ENCODE measurements at places on chromosomes 3 and 15.

DNA sequence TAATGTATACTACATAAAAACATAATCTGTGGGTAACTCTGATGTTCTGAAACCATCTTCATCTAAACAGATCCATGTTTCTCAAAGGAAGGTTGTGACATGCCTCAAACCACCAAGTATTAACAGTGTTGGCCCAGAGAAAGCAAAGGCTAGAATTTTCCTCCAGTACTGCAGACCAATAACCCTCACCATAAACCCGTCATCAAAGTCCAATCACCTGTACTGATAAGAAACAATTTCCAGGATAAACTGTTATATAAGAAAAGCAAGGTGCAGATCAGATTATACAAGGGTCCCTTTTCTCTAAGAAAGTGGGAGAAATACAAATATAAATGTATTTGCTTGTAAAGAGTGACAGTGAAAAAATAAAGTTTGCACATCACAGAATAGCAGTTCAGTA lies 32.3 kb downstream of the TBC1D2B start:
- DNase-seq: no peak

DNA sequence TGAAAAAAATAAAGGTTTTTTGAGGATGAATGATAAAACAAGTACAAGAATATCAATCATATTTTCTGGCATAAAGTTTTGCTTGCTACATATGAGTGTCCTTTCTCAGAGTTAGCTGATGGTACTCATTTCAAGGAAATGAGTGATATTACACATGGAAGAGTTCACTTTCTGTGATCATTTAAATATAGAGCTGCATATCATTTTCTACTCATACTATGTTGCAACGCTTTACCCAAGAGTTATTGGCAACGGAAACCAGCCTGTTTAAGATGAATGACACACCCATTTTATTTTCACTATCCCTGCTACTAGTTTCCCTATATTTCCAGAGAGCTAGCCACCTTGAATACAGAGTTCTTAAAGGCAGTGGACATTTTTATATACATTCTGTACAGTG lies 35.4 kb upstream of the RBMS3 start:
- DNase-seq: no peak

DNA sequence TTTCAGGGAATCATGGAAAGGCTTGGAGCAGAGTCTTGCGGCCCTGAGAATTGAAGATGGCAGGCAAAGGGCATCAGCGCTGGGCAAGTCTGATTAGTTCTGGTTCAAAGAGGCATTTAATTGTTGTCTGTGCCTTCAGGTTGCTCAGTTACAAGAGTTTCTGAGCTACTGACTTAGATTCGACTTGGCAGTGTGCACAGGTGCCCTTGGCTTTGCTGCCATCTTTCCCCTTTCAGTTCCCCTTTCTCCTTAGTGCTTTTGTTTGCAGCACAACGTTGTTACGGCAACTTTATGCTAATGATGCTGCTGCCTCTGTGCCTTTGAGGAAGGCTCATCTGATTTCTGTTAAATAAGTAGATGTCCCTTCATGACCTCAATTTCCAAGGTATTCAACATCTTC lies 12.5 kb downstream of the P2RY14 start:
- peak; percentile 24 for DNase-seq

DNA sequence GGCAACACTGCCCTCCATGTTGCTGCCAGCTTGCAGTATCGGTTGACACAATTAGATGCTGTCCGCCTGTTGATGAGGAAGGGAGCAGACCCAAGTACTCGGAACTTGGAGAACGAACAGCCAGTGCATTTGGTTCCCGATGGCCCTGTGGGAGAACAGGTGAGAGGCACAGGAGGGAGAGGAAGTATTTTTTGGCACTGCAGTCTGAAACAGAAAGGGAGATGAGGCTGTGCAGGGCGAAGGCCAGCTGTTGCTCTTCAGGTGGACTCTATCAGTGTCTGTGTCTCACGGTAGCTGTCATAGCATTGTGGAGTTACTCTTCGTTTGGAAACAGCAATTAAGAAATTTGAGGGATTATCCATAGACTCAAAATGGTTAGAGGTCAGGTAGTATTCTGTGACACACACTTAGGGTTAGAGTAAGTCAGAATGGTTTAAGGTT lies 8.0 kb downstream of the NFKBIZ start:
- DNase-seq: no peak

DNA sequence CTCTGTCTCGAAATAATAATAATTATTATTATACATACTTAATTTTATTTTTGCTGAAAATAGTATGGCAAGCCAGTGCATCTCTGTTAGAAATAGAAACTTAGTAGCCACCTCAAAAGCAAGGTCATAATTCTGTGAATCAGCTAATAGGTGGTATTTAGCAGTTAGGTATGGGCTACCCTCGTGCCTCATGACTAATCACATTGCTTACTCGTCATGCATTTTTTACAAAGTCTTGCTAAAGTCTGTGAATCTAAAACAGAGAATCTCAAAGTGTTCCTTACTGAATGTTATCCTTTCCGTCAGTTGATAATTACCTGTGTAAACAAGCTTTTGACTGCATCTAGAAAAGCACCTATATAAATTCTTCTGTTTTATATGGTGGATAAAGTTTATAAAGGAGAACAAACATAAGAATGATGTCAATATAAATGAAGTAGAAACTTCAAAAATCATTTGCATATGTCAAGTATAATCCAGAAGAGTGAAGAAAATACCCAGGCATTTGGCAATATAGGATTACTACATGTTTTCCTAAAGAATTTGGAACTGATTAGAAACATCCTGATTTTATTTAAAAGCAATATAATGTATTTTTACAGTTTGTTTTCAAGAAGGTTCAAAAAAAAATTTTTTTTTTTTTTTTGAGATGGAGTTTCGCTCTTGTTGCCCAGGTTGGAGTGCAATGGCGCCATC lies 6.2 kb downstream of the PPARG start:
- no peak for DNase-seq

- DNase-seq: no peak
Observed at GRCh38 chr3:52308308-52308707, 7.8 kb upstream of the DNAH1 start.

DNA sequence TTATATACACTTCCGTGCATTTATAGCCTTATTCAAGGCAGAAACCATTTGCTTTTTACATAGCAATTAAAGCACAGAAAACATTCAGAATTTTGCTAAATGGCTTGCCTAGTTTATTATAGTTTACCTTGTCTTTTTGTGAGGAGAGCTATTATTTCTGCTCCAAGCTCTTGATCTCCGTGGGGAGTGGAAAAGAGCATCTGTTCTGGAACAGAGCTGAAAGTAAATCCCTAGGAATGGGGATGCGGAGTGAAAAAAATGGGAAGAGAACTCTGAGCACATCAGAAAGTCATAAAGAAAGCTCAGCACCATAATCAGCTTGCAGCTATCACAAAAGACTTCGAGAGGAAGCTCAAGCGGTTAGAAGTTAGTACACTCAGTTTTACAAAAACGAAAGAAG lies 1006.7 kb downstream of the ROBO2 start:
- no peak for DNase-seq

DNA sequence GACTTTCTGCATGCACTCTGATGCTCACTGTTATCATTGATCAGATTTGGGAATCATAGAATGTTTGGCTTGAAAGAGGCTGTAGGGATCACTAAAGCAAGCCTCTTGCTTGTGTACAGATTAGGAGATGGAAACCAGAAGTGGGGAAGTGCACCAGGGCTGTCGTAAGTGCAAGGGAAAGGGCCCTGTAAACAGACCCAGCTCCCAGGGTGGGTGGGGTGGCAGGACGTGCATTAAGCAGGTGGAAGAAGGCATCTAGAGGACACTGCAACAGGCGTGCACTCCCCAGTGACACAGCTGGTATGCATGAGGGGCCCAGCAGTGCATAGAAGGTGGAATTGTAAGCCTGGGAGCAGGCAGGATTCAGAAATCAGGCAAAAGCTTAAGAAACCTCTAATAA lies 58.0 kb upstream of the SLC7A14 start:
- DNase-seq: no peak

DNA sequence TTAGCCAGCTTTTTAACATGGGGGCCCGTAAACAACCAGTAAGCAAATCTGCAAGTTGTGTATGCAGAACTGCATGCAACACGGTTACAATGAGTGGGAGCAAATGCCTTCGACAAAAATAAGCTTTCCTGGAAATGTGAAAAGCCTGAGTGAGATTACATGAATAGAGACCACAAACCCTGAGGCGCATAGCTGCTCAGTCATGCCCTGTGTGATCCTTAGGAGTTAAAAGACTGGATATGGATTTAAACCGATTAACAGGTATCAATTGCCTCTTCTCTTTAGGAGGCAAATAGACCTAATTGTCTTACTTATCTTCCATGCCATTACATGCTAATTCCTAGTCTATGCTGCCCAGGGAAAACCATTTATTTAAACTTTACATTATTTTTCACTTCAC lies 810.3 kb downstream of the ROBO1 start:
- no peak for DNase-seq

- no peak for DNase-seq
Observed at GRCh38 chr3:109687626-109688025, 350.3 kb upstream of the DPPA4 start.

DNA sequence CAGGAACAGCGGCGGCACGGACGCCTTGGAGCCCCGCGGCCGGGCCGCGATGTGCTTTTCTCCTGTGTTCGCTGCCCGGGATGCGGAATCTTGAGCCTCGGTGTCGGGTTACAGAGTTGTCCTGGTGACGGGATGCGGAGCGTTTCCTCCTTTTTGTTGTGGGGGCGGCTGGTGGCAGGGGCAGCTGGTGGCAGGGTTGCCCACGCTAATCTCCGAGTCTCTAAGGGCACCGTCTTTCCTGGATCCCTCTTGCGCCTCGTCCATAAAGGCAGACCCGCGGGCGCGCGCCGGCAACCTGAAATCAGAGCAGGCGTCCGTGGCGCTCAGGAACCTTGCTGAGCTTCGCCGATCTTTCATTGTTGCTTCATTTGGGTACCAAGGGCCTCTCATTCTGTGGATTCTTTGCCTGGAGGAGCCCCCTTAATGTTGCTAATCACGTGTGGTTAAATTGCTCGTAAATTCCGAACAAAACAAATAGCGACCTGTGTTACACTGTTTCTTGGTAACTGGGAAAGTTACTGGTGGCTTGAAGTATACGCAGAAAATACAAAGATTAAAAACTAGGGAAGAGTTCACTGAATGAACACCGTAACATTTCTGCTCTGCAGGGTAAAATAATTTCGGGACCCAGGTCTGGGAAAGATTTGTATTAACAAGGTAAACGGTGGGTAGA lies 844 bp upstream of the PFN2 start:
- peak; percentile 73 for DNase-seq

DNA sequence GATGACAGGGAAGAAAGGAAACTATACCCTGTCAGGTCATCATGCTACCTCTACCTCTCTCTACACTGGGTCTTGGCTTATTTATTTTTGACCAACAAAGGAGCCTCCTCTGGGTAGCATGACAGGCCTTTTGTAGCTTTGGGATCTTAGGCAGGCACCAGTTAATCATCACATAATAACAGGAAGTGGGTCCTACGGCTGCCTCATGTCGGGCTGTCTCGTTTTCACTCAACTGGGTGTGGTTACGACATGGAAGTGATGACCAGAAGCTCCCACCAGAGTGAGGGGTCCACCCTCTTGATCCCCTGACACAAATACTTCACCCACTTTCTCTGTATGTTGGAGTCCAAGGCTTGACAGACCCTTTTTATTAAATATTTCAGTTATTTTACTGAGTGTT lies 105.3 kb downstream of the CD47 start:
- no peak for DNase-seq

- no peak for DNase-seq
Observed at GRCh38 chr15:96619174-96619573, 288.7 kb downstream of the NR2F2 start.

DNA sequence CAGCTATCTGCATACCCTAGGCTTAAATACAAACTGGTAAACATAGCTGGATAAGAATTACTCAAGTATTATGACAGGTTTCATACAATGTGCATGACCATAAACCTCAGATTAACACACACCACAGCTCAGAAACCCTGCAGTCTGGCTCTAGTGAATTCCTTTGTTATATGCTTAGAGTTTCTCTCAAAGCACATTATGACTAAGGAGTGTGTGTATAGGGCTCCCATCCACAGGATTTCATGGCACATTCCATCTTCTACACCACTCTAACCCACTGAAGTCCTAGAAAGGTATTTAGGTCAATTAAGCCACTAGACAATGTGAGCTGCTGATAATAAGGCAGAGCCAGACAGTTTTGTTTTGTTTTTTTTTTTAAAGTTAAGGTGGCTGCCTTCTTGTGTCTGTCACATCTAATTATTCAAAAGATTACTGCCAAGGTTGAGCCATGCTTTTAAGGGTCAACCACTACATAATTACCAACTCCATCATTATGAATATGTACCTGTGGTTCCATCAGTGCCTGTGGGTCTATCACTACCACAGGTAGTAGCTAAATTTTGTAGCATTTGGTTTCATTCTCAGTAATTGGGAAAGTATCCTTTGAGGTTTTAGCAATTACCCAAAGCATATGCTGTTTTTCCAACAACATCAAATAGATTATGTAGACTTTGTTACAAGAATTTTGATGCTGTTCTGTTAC lies 107.0 kb downstream of the ALCAM start:
- no peak for DNase-seq

DNA sequence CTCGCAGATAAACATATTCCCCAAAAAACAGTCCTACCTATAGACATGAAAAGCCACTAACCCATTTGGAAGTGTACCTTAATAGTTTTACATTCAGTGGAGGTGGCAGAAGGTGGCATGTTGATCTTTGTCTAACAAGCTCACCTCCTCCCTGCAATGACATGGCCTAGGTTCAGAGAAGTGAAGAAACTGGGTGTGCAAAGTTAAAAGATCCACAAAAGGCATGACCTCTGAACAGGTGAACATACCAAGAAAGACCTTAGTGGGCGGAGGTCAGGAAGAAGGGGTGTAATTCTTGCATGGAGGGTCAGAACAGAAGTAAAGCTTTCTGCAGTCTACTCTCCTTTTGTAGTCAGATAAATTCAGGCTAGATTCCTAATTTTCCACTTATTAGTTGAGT lies 822 bp downstream of the MRPL3 start:
- no peak for DNase-seq

DNA sequence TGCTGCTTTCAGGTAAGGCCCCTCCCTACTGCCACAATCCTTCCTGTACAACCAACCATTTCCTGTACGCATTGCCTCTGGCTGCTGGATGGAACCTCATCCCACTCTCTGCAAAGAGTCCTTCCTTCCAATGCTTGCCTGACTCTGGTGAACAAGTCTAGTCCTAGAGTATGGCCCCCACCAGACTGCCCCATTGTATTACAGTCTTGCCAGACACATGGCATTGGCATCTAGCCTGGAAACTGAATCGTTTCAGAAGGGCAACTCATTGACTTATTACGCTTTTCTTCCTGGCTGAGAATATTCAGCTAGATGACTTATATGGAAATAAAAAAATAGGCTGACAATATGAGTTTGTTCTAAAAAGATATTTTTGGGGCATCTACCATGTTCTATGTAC lies 170.3 kb downstream of the SUCLG2 start:
- no peak for DNase-seq

- no peak for DNase-seq
Observed at GRCh38 chr15:39403640-39404117, 177.2 kb upstream of the THBS1 start.

- peak; percentile 56 for DNase-seq
Observed at GRCh38 chr3:129624347-129625071, 18.0 kb upstream of the PLXND1 start.

GRCh38 chr3:121443456-121443855 lies 102.3 kb downstream of the POLQ start:
- no peak for DNase-seq
